KBM-7 (cell line): ENCODE measurements at places on chromosomes 2 and 18.

DNA sequence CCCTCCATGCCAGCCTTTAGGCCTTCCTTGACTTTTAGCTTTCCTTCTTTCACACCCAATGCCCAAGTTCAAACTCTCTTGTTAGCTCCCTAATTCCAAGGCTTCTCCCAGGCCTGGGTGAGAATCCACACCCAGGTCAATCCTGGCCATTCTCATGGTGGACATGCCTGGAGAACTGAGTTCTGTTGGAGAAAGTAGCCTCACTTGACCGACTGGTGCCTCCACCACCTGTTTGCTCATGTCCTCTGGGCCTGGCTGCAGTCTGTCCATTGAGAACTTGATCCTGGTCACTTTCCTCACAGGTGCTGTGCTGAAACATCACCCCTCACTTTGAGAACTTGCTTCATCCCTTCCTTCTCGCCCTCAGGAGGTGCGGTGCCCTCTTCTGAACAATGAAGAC, 189.1 kb upstream of the TWIST2 start:
- no peak for DNase-seq

DNA sequence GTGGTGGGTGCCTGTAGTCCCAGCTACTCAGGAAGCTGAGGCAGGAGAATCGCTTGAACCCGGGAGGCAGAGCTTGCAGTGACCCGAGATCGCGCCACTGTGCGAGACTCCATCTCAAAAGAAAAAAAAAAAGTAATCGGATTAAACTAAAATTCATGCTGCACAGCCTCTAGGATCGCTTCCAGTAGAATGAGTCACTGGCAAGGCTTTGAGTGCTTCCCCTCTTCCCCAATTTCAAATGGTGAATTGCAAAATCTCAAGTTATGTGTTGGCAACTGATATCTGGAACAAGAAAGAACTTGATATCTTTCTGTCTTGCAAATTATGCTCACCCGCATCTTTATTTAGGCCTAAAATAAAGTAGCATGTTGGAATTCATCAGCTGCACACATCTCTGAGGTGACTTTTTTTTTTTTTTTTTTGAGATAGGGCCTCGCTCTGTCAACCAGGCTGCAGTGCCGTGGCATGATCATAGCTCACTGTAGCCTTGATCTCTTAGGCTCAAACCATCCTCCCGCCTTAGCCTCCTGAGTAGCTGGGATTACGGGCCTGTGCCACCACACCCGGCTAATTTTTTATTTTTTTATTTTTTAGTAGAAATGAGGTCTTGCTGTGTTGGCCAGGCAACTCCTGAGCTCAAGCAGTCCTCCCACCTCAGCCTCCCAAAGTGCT, 12.7 kb downstream of the TTC39C start:
- peak; percentile 53 for DNase-seq

- DNase-seq: no peak
These were observed 170.6 kb downstream of the ALPK2 start for GRCh38 chr18:58458304-58458703.

- DNase-seq: no peak
These were observed 16.2 kb downstream of the CCDC88A start for GRCh38 chr2:55403256-55403998.

DNA sequence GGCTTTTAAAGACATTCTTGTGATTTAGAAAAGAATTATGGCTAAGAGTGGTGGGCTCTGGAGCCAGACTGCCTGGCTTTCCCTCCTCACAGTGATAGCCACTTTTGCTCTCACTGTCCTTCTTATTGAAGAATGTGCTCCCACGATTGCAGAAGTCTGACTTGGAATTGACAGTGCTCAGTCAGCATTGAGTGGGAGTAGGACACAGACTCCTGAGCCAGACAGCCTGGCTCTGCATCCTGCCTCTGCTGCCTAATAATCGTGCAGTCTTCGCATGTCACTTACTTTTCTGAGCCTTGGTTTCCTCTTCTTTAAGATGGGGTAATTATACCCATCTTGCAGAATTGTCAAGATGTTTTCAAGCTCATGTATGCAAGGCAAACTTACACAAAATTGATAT, 23.3 kb downstream of the SPATS2L start:
- no peak for DNase-seq

DNA sequence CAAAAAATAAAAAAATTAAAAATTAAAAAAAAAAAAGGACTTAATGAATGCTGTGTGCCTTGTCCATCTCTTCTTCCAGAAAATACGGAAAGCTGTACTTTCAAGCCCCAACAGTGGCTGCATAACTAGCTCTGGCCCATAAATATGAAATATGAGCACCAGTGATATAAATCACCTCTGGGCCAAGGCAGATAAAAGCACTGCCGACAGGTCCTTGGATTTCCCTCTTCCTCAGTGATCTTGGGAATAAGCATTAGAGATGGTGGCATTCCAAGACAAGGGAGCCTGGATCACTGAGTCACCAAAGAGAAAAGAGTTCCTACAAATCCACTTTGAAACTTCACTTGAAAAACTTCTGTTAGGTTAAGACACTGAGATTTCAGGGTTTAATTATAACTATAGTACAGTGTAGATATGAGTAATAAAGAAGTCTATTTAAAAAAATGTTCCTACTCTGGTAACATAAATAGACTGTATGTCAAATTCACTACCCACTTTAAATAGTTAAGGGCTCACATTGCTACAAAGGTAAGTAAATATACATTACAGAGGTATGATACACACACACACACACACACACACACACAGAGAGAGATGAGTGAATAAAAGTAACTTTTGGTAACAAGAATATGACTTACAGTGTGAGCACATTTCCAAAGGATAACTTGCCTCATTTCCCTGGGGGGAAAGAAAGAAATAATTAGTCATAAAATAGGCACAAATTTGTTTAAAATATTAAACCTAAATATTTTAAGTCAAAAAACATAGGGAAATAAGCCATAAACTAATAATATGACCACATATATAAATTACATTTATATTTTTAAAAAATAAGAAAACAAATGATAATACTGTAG, 35.6 kb downstream of the PPP3R1 start:
- no peak for DNase-seq

- DNase-seq: no peak
These were observed 96.8 kb downstream of the PTPN4 start for GRCh38 chr2:119856469-119856901.

GRCh38 chr2:199495147-199495546, 37.4 kb upstream of the SATB2 start:
- no peak for DNase-seq

GRCh38 chr18:75782826-75783225, 355.3 kb upstream of the SMIM21 start:
- DNase-seq: no peak

- no peak for DNase-seq
These were observed 145.7 kb downstream of the NUP35 start for GRCh38 chr2:183269956-183270355.

- DNase-seq: no peak
These were observed 61.7 kb downstream of the STK39 start for GRCh38 chr2:168185583-168186274.

GRCh38 chr2:10405448-10405847, 42.7 kb downstream of the ODC1 start:
- DNase-seq: no peak

DNA sequence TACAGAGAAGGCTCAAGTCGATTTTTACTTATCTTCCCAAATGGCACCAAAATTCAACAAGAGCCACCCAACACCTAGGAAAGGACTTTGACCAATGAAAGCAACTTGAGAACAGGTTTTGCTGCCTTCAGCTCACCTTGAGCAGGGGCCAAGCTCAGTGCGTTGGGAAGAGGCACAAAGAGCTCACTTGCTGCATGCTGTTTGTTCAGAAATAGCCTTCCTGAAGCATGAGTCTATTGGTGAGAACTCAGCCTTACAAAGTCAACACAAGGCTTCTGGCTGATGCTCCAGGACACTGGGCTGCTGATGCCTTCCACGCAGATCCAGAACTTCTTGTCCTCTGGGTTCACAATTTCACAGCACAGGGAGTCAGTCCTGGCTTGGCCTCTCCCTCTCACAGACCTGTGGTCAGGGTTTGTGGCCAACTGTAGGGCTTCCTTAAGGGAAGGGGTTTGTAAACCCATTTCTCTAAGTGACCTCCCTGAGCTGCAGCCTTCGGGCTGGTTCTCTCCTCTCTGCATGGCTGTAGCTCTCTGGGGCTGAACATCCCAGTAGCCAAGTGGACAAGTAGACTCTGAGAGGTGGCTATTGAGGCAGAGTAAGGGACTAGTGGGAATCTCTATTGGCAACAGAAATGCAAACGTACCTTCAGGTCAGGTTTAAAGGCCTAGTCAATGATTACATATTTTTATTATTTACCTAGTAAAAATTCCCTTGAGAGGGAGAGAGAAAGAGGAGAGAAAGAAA, 124.7 kb upstream of the GATA6 start:
- DNase-seq: no peak

- DNase-seq: no peak
These were observed 22.8 kb upstream of the DNAH6 start for GRCh38 chr2:84493514-84493913.

GRCh38 chr2:108257757-108258331, 18.1 kb downstream of the SULT1C3 start:
- no peak for DNase-seq

DNA sequence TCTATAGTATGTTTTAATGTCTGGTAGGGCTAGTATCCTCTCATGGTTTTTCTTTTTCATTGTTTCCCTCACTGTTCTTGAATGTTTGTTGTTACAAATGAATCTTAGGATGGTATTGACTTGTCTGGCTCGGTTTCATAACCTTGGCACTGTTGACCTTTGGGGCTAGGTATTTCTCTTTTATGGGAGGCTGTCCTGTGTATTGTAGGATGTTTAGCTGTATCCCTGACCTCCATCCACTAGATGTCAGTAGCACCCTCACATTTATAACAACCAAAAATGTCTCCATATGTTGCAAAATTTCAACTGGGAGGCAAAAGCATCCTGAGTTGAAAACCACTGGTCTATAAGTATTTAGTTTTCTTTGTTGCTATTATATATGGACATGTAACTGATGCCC, 7.0 kb upstream of the AOX1 start:
- peak; percentile 51 for DNase-seq

GRCh38 chr2:231396058-231396821, 730 bp downstream of the B3GNT7 start:
- no peak for DNase-seq
